ENCODE measurements at places on chromosomes 12 and 14. TPM values are rescaled to one million over a fixed set of nuclear protein-coding genes. Genes with fewer than 3 reads are reported as not detected.

The CLMN gene
- 9.5 TPM for total RNA-seq

The DDN gene
- 0.33 TPM for total RNA-seq

The CFAP54 gene
- total RNA-seq, result 0.99 TPM

The PLBD1 gene
- total RNA-seq, result 17.7 TPM

The ASB2 gene
- total RNA-seq, result 0.36 TPM

The NELL2 gene
- total RNA-seq, result 6.9 TPM

The ERP27 gene
- total RNA-seq, result 0.15 TPM
